ENCODE measurements at places on chromosomes 6 and 20. TPM values are rescaled to one million over a fixed set of nuclear protein-coding genes. Genes with fewer than 3 reads are reported as not detected.

GRCh38 chr6:139010674-139011073, 17.9 kb upstream of the ABRACL start:
- no peaks in the 10 kb centered on the region for H3K36me3 ChIP-seq
- no peak for DNase-seq
- no peak overlapping the region for H3K4me3 ChIP-seq
- no peak overlapping the region for H3K27ac ChIP-seq
- H3K4me1 ChIP-seq: no peaks in the 10 kb centered on the region
- H3K27me3 ChIP-seq: no peaks in the 10 kb centered on the region

NKAIN4 gene
- not detected for total RNA-seq

DNA sequence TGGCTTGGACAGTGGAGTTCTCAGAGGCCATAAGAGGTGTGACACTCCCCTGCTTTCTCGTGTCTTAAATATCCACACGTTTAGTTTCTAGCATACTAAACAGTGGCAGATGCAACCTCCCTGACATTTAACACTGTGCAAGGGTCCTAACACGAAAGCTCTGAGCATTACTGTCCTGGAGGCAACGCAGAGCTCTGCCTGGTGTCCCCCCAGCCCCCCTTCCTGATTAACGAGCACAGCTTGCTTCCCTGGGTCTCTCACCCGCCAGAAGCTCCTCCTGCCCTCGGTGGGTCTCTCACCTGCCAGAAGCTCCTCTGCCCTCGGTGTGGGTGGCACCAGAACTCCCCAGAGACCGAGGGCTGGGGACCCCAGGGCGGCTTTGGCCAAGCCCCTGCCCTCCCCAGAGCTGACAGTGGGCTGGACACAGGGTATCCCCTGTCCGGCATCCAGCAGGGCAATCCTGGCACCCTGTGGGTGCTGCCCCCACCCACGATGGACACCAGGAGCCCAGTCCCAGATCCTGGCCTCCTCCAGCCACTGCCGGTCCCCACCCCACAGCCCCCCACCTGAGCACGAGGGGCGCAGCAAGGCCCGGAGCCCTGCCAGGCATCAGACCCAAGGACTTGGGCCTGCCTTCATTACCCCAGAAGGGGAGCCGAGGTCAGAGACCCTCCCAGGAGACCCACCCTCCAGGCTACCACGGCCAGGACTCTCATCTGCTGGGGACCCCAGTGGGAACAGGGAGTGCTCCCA, 12.4 kb upstream of the KCNQ2 start:
- no peaks in the 10 kb centered on the region for H3K36me3 ChIP-seq
- H3K4me1 ChIP-seq: peaks cover 3% of the 10 kb centered on the region
- H3K27me3 ChIP-seq: peaks cover 100% of the 10 kb centered on the region
- DNase-seq: no peak

PGC gene
- total RNA-seq: not detected

LGSN gene
- total RNA-seq: not detected

SAMD3 gene
- not detected for total RNA-seq

- no peak overlapping the region for H3K4me3 ChIP-seq
- no peak overlapping the region for H3K27ac ChIP-seq
- no peaks in the 10 kb centered on the region for H3K27me3 ChIP-seq
- H3K4me1 ChIP-seq: peaks cover 6% of the 10 kb centered on the region
- no peak for DNase-seq
These were observed 49.1 kb downstream of the AKAP12 start for GRCh38 chr6:151288712-151289398.

DNA sequence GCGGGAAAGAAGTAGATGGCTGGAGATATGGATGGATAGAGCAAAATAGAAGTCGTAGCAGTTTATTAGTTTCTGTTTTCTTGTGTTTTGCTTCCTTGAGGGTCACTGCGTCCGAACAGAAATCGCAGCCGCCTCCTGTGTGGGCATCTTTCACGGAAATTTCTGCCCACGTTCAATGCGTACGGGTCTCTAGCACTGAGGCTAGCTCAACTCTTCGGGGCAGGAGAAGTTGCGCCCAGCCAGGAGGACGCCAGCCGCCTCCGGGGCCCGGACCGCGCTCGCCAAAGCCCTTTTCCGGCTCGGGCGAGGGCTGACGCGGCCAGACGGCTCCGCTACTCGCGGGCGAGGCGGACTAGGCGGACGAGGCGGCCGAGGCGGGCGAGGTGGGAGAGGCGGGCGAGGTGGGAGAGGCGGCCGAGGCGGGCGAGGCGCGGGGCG, 814 bp downstream of the TFAP2B start:
- peak overlapping the region; percentile 89 for H3K27ac ChIP-seq
- no peaks in the 10 kb centered on the region for H3K36me3 ChIP-seq
- H3K4me3 ChIP-seq: peak overlapping the region; percentile 54
- peaks cover 18% of the 10 kb centered on the region for H3K4me1 ChIP-seq

DNA sequence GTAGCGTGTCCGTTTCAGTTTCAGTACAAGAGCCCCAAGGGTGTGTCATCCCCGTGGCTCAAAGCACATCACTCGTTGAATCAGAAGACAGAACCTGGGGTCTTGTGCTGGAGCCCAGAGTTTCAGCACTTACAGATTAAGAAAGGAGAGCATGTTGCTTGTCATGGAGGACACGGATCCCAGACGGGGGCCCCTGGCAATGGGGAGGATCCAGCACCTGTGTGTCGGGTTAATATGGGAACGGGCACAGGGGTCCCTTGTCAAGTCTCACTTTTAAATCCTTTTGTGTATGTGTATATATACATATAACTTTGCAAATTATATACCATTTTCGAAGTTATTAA, 23.4 kb downstream of the THBS2 start:
- peak; percentile 42 for DNase-seq
- H3K4me3 ChIP-seq: no peak overlapping the region
- no peaks in the 10 kb centered on the region for H3K27me3 ChIP-seq

GRCh38 chr6:32700391-32701040, 34.1 kb upstream of the HLA-DQB1 start:
- H3K27ac ChIP-seq: no peak overlapping the region
- DNase-seq: no peak
- H3K27me3 ChIP-seq: peaks cover 44% of the 10 kb centered on the region
- H3K4me1 ChIP-seq: peaks cover 5% of the 10 kb centered on the region
- H3K4me3 ChIP-seq: no peak overlapping the region

GRCh38 chr6:150150458-150150820, 7.6 kb downstream of the PPP1R14C start:
- no peaks in the 10 kb centered on the region for H3K36me3 ChIP-seq
- H3K4me3 ChIP-seq: no peak overlapping the region
- H3K27me3 ChIP-seq: peaks cover 40% of the 10 kb centered on the region
- DNase-seq: no peak
- no peak overlapping the region for H3K27ac ChIP-seq

- no peaks in the 10 kb centered on the region for H3K36me3 ChIP-seq
- H3K27ac ChIP-seq: no peak overlapping the region
These were observed 202.4 kb downstream of the PRKN start for GRCh38 chr6:162525181-162525580.

FHL5 gene
- 8.3 TPM for total RNA-seq

GRCh38 chr6:41939176-41939847, 2.3 kb downstream of the CCND3 start:
- H3K27me3 ChIP-seq: no peaks in the 10 kb centered on the region
- no peak for DNase-seq
- H3K36me3 ChIP-seq: peaks cover 17% of the 10 kb centered on the region
- H3K27ac ChIP-seq: peak overlapping the region; percentile 20

DNA sequence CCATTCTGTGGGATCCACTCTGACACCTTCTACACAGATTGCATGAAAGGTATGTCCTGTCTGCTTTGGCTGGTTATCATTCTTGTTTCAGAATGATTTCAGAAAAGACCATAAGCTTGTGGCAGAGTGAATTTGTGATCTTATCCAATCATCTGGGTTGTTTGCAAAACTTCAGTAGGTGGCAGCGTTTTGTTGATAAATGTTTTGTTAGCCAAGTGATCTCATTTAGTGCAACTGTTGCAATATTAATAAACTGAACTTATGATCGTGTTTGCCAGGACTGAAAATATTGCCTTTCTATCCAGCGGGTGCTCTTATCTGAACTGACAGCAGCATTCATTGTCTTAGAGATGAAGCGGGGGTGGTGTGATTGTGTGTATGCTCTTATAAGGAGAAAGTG, 613.2 kb upstream of the NOX3 start:
- no peak overlapping the region for H3K4me3 ChIP-seq
- H3K36me3 ChIP-seq: no peaks in the 10 kb centered on the region
- no peak for DNase-seq
- no peak overlapping the region for H3K27ac ChIP-seq
- H3K4me1 ChIP-seq: peaks cover 11% of the 10 kb centered on the region

DNA sequence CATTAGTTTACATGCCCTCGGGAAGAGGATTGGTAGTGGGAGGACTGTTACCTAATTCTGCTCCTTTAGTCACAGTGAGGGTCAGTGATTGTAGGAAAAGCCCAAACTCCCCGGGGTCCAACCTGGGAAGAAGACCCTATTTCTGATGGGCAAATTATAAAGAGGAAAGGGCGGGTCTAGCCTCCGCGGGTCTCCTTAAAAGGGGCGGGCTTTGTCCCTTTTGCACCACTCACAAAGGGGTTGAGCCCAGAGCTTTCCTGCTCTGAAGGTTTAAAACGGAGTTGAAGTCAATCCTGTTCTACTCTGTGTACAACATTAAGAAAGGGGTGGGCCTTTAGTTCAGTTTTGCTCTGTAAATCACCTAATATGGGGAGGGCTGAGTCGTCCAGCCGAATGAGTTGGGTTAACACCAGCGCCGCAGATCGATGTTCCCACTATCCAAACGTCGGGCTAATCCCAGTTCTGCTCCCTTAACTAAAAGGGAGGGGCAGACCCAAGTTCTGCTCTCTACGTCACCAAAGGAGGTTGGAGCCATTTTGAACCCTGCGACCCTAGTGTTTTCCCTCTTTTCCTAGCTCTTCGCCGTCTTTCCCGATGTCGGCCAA, 920 bp upstream of the RNF5 start:
- peak overlapping the region; percentile 93 for H3K4me3 ChIP-seq
- H3K36me3 ChIP-seq: peaks cover 18% of the 10 kb centered on the region
- H3K27ac ChIP-seq: peak overlapping the region; percentile 96
- peaks cover 72% of the 10 kb centered on the region for H3K4me1 ChIP-seq
- no peaks in the 10 kb centered on the region for H3K27me3 ChIP-seq
- no peak for DNase-seq

DNA sequence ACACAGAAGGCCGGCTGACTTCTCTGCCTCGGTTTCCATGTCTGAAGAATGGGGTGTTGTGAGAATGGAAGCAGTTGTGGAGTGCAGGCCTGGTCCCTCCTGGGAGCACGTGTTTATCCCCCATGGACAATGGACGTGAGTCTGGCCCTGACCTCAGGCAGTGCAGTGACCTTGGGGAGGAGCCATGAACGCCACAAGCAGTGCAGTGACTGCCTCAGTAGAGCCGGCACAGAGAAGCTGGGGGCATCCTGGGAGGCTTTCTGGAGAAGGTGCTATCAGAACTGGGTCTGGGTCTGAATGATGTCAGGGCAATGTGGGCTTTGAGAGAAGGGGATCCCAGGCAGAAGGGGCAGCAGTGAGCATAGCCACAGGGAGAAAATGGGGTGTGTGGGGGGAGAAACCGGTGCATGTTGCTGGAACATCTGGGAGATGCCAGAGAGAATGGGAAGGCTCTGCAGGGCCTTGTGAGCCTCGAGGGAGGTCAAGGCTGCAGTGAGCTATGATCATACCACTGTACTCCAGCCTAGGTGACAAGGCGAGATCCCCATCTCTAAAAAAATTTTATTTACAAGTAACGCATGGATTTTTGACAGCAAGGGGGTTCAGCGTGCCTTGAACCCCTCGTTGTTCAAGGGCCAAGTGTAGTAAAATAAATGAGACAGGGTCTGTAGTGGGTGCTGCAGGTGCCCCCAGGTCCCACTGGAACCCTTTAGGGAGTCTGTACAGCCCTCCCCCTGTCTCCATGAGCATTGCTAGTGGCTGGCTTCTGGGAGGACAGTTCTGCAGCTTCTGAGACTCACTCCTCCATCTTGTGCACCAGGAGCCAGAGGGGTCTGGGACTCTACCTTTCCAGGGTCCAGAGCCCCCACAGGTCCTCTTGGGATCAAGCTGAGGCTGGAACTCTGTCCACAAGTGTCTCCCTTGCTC, 27.0 kb upstream of the ZBP1 start:
- DNase-seq: no peak
- H3K27me3 ChIP-seq: no peaks in the 10 kb centered on the region
- no peaks in the 10 kb centered on the region for H3K4me1 ChIP-seq
- no peak overlapping the region for H3K27ac ChIP-seq
- peaks cover 18% of the 10 kb centered on the region for H3K36me3 ChIP-seq

DNA sequence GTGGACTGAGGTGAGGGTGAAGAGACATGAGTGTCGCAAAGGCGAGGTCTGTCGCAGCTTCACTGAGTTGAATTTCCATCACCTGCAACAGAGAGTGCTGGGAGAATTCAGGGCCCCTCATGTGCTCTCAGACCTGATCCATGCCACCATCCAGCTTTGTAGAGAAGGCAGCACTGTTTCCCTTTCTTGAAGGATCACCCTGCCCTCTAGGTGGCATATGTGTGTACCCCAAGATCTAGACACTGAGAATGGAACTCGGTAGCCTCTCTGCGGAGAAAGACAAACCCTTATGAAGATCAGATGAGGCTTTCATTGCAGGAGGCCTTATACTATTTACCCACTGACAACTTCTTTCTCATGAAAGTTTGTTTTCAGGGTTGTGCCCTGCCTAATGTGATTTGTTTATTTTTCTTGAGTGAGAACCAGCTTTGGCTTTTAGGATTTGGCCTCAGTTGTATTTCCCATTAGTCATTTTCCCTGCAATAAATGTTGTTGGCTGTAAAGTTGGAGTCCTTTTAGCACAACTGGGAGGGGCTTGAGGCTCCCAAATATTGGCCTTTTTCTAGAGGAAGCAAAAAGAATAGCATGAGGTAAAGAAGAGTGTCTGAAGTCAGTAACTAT, 811.3 kb downstream of the DHX35 start:
- no peak for DNase-seq
- H3K27ac ChIP-seq: no peak overlapping the region
- H3K27me3 ChIP-seq: no peaks in the 10 kb centered on the region

- H3K27ac ChIP-seq: no peak overlapping the region
- no peak for DNase-seq
- H3K4me3 ChIP-seq: no peak overlapping the region
- H3K36me3 ChIP-seq: no peaks in the 10 kb centered on the region
These were observed 11.0 kb upstream of the FAM210B start for GRCh38 chr20:56347628-56348304.

GRCh38 chr20:43681468-43681942, 14.6 kb downstream of the MYBL2 start:
- no peaks in the 10 kb centered on the region for H3K27me3 ChIP-seq
- H3K4me1 ChIP-seq: no peaks in the 10 kb centered on the region
- H3K4me3 ChIP-seq: no peak overlapping the region
- H3K36me3 ChIP-seq: no peaks in the 10 kb centered on the region
- no peak for DNase-seq
- no peak overlapping the region for H3K27ac ChIP-seq

- H3K4me3 ChIP-seq: no peak overlapping the region
- H3K27me3 ChIP-seq: no peaks in the 10 kb centered on the region
- no peaks in the 10 kb centered on the region for H3K36me3 ChIP-seq
- no peak for DNase-seq
- no peak overlapping the region for H3K27ac ChIP-seq
These were observed 114.0 kb upstream of the LAMP5 start for GRCh38 chr20:9400171-9401025.

Data from suprapubic skin (tissue), 4 donors.